Eye (tissue), 1 donor: ENCODE measurements at places on chromosomes 5 and 9.

DNA sequence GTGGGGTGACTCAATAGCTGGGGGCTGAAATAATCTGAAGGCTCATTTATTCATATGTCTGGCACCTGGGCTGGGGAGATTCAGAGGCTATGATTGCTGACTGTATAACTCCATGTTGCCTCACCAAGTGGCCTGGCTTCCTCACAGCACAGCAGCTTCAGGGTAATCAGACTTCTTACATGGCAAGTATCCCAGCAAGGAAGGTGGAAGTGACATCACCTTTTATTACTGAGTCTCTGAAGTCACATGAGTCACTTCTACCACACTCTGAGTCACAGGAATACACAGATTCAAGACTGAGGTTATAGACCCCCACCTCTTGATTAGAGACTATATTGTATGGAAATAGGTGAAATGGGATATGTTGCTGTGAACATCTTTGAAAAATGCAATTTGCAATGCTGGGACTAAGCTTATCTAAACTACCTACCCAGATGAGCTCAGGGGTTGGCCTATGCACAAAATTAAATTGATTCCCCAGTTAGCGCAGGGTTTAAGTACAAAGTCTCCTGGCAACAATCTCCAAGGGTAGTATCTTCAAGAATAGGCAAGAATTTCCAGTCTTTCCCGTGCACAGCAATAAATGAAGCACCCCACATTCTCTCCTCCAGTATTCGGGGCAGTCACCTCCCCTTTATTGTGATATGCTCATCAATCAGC lies 553.1 kb downstream of the LRRC70 start:
- no peak for DNase-seq

DNA sequence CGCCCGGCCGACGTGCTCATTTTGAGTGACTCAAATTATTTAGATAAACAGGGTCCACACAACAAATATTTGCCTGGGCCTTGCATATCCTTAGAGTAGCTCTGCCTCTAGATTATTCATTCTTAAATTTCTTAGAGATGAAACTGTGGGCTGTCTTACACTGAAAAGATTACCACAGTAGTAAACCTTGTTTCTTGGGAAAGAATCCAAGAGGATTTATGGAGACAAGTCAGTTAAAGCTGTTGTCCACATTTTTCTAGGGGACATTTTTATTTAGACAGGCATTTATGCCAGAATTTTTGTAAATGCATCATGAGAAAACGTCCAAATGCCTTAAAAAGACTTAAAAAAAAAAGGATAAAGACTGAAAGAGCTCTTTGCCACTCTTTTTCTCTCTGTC lies 32.6 kb upstream of the RANBP3L start:
- DNase-seq, result no peak

DNA sequence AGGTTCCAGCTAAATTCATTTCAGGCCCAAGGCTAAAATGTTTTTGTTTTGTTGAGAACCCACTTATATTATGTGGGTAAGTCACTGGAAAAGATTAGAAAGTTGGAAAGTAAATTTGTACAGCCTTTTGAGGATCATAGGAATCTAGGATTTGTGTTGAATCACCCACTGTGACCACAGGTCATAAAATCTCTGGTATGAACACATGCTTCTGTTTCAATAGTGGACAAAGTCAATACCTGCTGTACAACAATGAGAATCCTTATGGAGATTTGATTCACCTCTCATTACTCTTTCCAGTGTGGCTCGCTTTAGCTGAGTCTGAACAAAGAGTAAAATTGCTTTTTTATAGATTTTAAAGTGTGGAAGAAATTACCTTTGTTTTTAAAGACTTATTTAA lies 369.5 kb downstream of the TMEM167A start:
- no peak for DNase-seq

- no peak for DNase-seq
Measured at GRCh38 chr5:171577042-171577758, 157.8 kb downstream of the FGF18 start.

DNA sequence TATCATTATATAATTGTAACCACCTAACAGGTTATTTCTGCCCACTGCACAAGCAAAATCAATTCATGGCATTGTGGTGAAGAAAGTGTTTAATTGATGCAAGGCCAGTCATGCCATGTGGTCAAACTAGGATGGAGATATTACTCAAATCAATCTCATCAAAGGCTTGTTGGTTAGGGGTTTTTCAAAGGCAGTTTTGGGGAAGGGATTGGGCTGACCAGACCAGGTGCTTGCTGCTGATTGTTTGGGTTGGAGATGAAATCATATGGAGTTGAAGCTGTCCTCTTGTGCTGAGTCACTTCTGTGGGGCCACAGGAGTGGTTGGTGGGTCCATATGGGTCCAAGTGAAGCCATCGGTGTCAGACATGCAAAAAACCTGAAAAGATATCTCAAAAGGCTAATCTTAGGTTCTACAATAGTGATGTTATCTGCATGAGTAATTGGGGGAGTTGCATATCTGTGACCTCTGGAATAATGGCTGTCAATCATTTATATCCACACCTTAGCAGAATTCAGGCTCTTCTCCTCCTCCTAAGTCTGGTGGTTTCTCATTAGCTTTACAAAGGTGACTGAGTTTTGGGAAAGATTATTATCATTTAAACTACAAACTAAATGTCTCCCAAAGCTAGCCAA lies 44.9 kb downstream of the HMGCS1 start:
- no peak for DNase-seq

GRCh38 chr5:19986806-19987205 lies 1.2 kb downstream of the CDH18 start:
- DNase-seq, result no peak

GRCh38 chr5:16612007-16612406 lies 4.8 kb downstream of the RETREG1 start:
- no peak for DNase-seq

DNA sequence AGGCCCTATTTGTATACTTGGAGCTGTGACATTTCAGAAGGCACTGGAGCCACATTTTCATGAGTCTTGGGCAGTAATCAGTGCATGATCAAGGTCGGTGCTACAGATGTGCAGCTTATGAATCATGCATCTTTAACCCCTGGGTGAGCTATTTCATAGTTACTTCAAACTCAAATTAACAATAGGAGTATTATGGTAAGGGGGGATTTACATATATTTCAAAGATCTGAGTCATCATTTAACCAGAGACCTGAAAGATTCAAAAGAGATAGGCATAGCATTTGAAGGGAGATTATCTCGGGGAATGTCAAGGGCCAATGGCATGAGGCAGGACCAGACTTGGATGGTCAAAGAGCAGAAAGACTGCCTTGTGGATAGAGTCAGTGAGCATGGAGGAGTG lies 169.0 kb upstream of the GRIN3A start:
- DNase-seq, result no peak

- DNase-seq, result no peak
Measured at GRCh38 chr5:180139731-180140055, 68.1 kb upstream of the RNF130 start.

DNA sequence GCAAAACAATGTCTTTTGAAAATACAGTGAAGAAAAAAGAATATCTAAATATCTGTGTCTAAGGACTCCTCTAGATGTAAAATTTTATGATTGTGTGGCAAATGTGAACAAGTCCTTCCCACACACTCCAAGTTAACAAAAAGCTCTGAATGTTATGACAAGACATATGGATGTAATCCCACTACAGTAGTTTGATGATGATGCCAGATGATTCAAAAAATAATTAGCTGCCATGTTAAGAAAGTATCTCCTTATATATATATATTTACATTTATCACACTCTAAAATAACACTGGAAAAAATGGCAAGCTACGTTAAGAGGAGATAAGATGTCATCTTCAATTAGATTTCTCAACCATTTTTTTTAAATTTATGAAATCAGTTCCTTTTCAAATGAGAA lies 178.5 kb downstream of the NFIB start:
- DNase-seq, result no peak

DNA sequence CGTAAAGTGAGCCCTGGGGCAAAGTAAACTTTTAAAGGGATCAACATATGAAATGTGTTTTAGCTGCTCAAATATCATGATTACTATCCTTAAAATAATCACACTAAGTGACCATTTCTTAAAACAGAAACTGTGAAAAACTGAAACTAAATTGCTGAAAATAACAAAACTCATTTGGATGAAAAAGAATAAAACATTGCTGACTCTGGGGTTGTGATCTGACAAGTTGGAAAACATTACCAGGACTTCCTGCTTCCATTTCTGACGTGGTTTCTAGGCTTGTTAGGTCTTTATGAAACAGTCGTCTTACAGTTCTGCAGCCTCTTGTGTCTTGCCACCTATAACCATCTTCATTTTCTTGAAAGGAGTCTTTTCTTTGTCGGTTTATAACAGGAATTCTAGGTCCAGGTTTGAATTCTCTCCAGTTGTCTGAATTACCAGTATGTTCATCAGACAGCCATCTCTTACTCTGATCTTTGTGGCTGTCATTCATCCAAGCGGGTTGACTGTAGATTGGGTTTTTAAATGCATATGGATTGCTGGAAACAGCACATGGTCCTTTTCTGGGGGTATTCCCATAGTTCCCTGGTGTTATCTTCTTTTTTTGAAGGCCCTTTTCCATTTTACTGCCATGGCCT lies 1.7 kb downstream of the TUT7 start:
- no peak for DNase-seq

DNA sequence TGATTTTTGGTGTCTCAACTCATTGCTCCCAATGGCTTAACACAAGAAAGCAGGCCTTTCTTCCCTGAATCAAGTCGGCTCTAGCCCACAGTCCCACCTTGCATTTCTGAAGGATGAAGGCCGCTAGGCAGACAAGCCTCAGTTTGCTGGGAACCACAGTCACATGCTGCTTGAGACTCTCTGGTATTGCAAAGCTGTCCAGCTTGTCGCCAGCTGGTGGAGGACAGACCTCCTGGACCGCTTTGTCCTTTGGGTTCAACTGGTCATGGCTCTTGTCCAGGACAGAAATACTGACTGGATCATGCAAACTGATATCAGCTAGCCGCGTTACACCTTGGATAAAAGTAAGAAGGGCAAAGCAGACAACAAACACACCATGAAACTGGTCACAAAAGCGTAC lies 23.1 kb downstream of the DDX31 start:
- no peak for DNase-seq

GRCh38 chr9:127520941-127521918 lies 69.9 kb downstream of the LRSAM1 start:
- peak; percentile 51 for DNase-seq

GRCh38 chr5:36181774-36182173 lies 29.9 kb downstream of the SKP2 start:
- no peak for DNase-seq

DNA sequence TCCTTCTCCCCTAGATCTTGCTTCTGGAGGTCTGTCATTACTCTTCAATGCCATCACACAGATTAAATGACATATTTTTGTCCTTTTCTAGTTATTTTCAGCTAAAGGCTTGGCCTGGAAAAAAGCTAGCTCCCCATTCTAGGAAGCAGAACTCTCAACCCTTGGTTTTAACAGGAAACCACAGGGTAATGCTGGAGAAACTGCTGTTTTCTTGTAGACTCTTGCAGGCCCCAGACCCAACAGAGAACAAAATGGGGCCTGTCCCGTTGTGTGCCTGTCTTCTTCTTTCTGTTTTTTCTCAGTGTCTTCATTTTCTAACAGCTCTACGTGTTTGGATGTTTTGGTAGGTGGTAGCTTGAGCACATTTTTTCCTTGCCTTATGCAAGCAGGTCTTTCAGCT lies 21.5 kb downstream of the DCANP1 start:
- no peak for DNase-seq

GRCh38 chr9:123611226-123611625 lies 255.2 kb downstream of the CRB2 start:
- DNase-seq, result no peak

GRCh38 chr5:6029811-6030271 lies 348.5 kb downstream of the MED10 start:
- no peak for DNase-seq

GRCh38 chr5:177431317-177432142 lies 5.1 kb downstream of the GRK6 start:
- no peak for DNase-seq

DNA sequence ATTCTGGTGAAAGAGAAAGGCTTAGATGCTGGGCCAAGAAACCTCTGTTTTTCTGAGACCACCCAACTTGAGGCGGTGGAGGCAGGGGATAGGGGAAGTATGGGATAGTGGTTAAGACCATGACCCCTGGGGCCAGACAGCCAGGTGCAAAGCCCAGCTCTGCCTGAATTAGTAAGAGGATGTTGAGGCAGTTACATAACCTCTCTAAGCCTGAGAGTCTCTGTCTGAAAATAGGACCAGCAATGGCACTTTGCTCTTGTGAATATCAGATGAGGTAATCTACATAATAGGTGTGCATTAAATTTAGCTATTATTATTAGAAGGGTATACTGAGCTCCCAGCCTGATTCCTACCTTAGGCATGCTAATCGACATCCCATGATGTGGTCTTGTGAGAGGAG lies 68.2 kb downstream of the DOCK2 start:
- no peak for DNase-seq

- DNase-seq, result peak; percentile 80
Measured at GRCh38 chr5:173753307-173754168, 134.6 kb upstream of the CPEB4 start.

- peak; percentile 94 for DNase-seq
Measured at GRCh38 chr9:34591248-34591916, 1.9 kb upstream of the CNTFR start.

DNA sequence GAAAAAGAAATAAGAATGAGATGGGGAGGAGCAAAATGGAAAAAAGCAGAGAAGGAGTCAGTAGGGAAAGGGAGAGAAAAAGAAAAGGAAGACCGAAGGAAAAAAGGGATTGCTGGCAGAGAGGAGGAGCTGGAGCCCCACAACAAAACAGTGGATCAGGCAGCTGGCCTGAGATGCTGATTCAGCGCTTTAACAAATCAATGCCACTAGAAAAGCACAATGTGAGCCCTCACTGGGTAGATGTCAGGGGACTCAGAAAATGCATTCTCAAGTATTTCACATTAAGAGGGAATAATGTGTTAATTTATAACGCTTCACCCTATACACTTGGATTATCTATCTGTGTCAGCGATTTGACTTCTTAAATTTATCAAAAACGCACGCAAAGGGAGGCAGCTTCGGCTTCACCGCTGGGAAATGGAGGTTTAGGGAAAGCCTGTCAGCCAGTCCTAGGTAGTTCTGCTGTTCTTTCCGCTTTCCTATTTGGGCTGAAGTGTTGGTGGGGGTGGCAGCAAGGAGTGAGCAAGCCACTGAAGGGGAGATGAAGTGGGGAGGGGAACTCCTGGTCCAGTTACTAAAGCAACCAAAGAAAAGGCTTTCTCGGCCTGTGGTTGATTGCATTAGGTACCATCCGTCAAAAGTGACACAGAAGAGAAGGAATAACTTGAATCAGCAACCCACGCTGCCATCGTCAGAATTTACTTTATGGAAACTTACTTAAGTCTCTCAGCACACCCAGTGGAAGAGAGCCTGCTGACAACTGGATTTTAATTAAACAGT lies 161.6 kb downstream of the BNC2 start:
- peak; percentile 77 for DNase-seq

- DNase-seq, result no peak
Measured at GRCh38 chr9:127767410-127767809, 11.1 kb downstream of the SH2D3C start.

GRCh38 chr5:23730023-23730422 lies 222.6 kb downstream of the PRDM9 start:
- no peak for DNase-seq

- DNase-seq, result no peak
Measured at GRCh38 chr5:67465537-67466207, 269.1 kb upstream of the CD180 start.

GRCh38 chr5:78777901-78778300 lies 129.3 kb upstream of the LHFPL2 start:
- no peak for DNase-seq
